Amniotic epithelial cell (primary cell): ENCODE measurements at places on chromosomes 7 and 10.

DNA sequence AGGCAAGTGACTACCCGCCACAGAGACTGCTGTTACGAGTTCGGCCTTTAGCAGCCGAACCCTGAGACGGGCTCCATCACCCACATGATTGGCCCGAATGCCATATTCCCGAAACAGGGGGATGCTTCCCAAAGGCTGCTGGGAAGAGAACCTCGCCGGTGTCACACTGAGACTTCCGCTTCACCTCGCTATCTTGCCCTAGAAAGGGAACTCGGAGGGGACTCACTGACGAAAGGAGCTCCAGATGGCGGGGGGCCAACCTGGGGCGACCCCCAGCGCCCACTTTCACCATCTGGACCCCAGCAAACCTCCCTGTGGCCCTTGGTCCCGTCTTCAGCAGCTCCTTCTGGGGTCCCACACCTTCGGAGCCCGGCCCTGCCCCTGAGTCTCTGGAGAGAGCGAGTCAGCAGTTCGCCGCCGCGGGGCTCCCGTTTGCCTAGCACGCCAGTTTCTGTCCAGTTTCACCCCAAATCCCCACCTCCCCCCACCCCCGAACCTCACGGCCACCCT is 529 bp downstream of the HPS1 start:
- peak; percentile 20 for DNase-seq

GRCh38 chr7:76427635-76428034 is 2.9 kb downstream of the ZP3 start:
- DNase-seq: no peak

DNA sequence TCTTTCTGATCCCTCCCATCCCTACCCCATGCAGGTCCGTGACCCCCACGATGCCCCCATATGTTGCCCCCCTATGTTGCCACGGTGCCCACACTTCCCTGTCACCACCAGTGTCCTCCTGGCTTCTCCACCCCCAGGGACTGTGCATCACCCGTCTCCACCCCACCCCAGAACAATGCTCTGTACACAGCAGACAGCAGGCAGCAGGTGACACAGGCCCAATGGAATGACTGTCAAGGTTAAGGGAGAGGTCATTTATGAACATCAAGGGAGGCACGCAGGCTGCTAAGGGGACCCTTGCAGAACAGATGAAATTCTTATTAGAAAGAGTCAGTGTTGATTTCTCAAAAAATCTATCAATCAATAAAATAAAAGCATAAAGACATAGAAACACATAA is 71.5 kb downstream of the PARP12 start:
- DNase-seq: no peak

GRCh38 chr10:108801775-108802517 is 1121.4 kb downstream of the XPNPEP1 start:
- DNase-seq: peak; percentile 85

DNA sequence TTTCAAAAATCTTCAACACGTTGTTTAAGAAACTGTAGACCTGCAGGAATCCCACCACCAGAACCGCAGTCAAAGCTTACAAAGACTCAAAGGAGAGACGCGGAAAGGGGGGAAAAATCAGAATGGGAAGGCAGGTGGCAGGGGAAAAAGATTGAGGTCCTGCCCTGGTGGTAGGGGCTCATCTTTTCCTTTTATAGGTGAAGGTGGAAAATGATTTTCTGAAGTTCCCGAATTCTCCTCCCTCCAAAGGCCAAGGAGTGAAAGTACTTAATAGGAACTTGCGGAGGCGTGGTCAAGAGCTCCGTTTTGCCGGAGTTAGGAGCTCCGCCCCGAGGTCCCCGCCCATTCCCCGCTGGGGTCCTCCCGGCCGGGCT is 724 bp downstream of the BBIP1 start:
- DNase-seq: peak; percentile 94

DNA sequence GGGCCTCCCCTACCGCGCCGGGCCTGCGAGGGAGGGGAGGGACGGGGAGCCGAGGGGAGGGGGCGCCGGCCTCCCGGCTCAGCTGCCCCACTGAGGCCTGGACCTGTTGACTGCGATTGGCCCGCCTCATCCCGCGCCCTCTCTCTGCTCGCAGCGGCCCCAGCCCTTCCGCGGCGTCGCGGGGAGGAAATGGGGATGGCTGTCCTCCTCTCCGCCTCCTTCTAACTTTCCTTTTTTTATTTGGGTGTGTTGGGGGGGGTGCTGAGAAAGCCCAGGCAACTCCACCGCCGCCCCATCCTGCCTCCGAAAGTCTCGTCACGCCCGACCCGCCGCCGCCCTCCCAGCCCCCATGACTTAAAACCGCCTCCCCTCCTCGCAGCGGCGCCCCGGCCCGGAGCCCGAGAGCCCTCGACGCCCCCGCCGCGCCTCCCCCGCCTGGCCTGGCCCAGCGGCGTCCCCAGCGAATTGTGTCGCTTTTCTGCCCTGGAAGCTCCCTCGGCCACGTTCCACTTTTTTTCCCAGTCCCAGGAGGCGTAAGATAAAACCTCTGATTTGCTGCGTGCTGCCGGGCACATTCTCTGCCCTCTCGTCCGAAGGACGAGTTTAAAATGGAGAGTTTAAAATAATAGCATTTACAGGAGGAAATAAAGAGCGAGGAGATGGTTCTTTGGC is 842 bp upstream of the SKIDA1 start:
- DNase-seq: peak; percentile 43

DNA sequence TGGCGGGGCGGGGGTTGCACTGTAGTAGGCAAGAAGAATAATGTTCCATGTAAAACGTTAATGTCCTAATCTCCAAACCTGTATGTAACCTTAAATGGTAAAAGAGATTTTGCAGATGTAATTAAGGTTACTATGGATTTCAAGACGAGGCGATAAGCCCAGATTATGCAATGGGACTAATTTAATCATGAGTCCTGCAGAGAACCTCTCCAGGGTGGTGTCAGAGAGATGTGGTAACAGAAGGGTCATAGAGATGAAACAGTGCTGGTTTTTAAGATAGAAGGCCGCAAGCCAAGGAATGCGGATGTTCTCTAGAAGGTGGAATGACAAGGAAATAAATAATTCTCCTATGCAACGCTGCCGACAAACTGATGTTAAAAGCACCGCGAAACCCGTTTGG is 57.1 kb downstream of the UBE3C start:
- peak; percentile 71 for DNase-seq

- DNase-seq: no peak
These were observed 113.6 kb upstream of the NFE2L3 start for GRCh38 chr7:26038201-26038990.
